ENCODE measurements at places on chromosomes 2 and 18.

- no peak for DNase-seq
Observed at GRCh38 chr2:187862715-187863114, 308.5 kb upstream of the TFPI start.

DNA sequence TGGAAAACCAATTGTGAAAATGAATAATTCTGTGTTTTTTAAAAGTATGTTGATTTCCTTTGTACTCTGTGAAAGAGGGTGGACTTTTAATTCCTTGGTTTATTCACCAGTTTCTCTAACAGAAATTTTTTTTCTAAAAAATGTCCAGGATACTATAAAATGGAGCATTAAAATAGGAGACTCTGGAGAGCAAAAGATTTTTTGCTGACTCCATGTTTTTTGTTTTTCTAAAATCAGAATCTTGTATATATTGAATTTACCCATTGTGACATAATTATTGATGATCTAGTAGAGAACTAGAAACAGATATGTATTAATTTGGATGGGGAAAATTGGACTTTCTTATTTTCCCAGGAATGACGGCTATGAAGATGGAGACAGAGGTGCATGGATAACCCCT lies 23.2 kb upstream of the EFEMP1 start:
- no peak for DNase-seq

DNA sequence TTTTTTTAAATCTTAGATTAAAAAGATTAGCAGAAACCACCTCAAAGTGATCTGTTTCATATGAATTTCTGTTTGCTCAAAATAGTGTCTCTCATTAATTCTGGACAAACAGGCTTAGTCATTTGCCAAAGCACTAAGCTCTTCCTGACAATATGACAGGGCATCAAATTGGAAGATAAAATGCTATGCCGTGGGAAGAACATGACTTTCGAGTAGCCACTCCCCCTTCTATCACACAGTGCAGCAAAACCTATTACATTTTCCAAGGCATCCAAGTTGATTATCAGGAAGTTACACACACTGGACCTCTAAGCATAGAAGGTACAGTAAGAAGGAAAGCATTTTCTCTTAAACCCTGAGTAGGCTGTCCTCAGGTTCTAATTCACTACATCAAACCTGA lies 89.5 kb downstream of the STK39 start:
- peak; percentile 48 for DNase-seq

DNA sequence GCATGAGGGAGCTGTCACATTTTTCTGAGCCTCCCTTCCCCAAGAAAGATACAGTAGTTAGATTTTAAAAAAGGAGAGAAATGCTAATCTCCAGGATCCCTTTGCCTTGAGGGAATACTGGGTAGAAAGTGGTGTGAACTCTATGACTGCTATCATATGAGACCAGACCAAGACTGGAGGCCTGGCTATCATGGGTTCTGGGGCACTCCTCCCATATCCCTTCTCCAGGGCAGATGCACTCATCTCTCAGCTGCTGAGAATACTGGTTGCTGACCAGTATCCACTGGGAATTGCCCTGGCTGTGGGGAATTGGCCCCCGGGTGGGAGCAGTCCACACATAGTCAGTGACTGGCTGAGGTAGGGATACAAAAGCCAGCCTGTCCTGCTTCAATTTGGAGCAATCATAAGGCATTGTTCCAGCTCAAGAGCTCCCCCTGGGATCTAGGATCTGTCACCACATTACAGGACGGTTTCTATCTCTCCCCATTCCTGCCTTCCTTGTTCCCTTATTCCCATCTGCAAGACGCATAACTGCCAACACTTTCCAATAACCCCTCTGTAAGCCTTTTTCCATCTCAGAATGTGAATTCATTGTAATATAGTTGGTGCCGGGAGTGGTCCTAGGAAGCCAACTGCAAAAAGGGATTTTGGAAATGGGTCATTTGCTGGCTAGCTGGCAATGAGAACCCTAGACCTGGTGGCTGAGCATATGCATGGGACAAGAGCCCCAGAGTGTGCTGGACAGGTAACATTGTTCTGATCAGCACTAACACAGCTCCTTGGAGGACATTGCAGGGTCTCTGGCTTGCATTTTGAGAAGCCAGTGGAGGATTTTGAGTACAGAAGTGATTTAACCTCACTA lies 35.4 kb upstream of the REEP1 start:
- peak; percentile 63 for DNase-seq

DNA sequence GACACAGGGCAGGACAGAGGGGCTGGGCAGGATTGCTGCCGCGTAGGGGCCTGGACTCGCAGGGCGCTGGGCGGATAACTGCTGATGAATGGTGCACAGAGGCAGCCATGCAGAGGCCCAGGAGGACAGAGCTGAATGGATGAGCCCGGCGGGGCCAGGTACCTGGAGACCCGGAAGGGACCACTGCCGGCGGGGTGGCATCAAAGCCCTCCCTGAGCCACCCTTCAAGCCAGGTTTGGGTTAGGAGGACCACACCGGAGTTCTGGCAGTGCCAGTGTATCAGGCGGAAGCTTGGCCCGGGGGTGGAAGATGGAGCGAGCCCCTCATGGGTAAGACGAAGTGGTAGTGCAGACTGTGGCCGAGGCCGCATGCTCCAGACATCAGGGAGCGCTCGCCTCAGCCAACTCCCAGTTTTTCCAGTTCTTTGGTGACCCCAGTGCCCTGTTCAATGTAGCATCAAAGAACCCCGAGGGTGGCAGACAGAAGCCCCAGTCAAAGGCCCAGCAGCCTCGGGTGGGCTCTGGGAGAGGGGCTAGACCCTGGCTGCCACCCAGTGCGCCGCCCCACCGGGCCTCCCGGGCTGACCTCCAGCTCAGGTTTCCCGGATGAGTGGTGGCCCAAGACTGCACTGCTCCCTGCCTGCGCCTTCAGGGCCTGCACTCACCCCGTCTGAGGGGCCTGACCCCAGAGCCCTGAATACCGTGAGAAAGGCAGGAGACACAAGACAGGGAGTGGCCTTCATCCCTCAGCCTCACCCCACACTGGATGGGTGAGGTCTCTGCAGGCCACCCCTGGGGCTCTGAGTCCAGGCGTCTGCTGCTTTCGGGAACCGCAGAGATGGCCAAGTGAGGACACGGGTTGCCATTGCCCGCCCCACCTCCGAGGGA lies 50.9 kb downstream of the ACAA2 start:
- DNase-seq, result no peak

DNA sequence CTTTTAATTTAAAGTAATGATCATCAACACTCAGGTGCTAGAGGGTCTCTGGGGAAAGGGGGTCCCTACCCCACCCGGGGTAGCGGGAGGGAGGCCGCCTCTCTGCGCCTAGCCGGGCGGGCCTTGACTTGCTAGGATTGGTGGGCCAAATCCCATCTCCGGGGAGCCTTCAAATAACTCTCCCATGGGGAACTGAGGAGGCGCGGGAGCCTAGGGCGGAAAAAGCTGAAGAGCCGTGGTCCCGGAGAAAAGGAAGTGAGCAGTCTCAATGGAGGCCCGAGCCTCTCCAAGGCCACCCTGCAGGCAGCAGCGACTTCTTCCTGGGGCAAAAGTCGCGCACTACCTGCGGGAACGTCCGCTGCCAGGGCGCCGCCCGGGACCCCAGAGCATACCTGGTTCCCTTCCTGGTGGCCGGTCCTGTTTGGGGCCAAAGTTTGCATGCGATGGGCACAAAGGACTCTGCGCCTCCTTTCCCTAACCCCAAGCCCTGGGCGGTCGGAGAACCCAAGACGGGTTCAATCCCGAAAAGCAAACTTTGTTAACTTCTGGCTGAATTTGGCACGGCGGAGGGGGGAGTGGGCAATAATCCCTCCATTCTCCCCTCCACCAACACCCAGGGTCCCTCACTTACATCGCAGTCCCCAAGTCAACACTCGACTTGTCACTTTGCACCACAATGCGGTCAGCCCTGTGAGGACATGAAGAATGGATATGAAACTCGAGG lies 13.6 kb downstream of the EN1 start:
- DNase-seq, result no peak

- no peak for DNase-seq
Observed at GRCh38 chr2:197795277-197795676, 9.1 kb upstream of the PLCL1 start.

- no peak for DNase-seq
Observed at GRCh38 chr18:48098538-48098937, 168.1 kb upstream of the SMAD2 start.

DNA sequence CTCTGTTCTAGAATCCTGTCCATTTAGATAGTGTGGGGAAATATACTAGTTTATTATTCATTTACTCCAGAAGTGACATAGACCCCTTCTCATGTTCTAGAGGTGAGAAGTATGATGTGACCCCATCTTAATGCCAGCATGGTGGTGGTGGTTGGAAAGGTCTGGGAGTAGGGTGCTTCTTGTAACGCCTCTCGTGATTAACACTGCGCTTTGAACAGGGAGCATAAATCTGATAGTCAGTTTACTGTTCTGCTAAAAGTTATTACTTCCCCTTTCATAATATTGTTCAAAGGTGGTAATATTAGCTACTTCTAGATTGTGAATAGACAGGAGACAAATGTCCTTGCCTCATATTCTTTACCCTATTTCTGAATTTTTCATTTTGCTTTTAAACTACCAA lies 35.6 kb downstream of the EHBP1 start:
- no peak for DNase-seq

GRCh38 chr18:62569081-62569655 lies 46.3 kb downstream of the ZCCHC2 start:
- no peak for DNase-seq

DNA sequence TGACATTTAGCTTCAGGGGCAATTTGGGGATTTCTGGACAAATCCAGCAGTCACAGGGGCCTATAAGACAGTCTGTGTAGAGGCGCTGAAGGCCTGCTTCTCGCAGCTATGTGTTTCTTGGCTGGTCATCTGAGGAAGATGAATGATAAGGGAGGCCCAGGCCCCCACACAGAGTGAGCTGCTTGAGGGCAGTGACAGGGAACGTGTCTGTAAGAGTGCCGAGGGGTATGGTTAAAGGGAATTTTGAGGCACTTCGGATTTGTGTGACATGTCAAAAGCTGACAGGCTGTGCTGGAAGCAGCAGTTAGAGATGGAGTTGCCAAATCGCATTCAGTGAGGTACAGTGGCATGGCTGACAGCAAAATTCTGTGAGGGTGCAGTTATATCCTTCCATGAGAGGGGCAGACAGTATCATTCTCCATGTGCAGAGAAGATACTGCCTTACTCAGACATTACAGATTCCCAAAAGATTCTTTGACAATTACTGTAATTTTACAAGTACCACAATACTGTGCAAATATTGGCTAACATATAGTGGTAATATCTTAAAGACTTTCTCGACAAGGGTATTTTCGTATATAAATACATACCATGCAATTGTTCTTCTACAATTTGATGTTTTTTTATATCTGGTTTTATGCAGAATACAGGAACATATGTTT lies 74.0 kb downstream of the CERS6 start:
- no peak for DNase-seq

- no peak for DNase-seq
Observed at GRCh38 chr2:60557486-60557864, 4.0 kb upstream of the BCL11A start.

- peak; percentile 21 for DNase-seq
Observed at GRCh38 chr18:26487437-26487836, 60.9 kb downstream of the KCTD1 start.

- peak; percentile 53 for DNase-seq
Observed at GRCh38 chr2:8976442-8977259, 26.8 kb downstream of the MBOAT2 start.

- peak; percentile 25 for DNase-seq
Observed at GRCh38 chr2:107338059-107338458, 452.1 kb upstream of the ST6GAL2 start.

DNA sequence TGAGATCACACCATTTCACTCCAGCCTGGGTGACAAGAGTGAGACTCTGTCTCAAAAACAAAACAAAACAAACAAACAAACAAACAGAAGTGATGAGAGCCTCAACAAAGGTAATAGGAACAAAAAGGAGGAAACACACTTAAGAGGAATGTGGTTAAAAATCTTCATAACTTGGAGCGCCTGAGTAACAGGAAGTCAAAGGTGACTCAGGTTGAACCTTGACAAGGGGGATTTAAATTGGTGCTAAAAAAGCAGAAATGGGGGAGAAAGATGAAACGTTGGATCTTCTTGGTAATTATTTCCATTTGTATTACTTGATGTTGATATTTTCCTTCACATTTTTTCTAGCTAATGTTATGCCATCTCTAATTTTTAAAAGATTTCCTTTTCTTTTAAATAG lies 318.5 kb upstream of the TCF4 start:
- no peak for DNase-seq

DNA sequence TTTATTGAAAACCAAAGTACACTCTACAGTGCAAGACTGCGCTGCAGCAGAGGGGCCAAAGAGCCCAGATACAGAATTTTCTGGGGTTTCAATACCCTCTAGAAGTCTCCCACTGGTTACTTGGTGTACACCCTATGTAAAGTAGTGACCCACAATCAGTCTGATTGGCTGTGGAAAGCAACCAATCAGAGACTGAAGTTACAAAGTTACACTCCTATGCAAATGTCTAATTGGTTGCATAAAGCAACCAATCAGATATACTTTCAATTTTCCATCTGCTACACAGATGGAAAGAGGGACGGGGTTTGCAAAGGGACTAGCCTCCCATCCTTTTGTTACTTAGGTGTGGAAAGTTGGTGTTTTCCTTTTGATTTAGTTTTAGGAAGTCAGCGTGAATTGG lies 198.9 kb upstream of the SH3BP4 start:
- no peak for DNase-seq

DNA sequence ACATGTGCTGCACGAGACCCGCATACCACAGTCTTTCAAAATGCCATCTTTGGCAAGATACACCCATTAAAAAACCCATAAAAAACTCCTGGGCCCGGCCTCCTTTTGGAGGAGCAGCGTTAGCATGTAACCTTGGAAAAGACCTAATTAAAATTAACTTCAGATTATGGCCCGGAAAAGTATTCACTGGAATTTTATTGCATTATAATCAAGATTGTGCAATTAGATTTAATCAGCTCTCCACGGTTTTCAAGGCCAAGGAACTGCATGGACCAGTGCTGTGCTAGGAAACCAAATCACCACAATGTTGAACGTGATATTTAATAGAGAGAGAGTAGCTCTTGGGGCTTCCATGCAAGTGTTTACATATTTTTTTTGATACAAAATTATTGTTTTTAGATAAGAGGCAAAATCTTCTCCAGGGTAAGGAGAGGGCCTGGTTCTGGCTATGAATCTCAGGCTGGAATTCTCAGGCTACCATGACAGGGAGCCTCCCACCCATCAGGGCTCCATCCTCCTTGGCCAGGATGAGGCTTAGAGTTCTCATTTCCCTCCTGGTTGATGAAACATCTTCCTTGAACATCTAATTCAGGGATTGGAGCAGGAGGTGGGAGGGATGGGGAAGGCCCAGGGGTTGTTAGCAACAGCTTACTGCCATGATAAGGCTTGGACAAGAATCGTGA lies 82.0 kb upstream of the TTC39C start:
- DNase-seq, result no peak

GRCh38 chr2:164655750-164656149 lies 34.5 kb upstream of the GRB14 start:
- DNase-seq, result peak; percentile 50

GRCh38 chr2:120947982-120948661 lies 212.5 kb downstream of the GLI2 start:
- no peak for DNase-seq

DNA sequence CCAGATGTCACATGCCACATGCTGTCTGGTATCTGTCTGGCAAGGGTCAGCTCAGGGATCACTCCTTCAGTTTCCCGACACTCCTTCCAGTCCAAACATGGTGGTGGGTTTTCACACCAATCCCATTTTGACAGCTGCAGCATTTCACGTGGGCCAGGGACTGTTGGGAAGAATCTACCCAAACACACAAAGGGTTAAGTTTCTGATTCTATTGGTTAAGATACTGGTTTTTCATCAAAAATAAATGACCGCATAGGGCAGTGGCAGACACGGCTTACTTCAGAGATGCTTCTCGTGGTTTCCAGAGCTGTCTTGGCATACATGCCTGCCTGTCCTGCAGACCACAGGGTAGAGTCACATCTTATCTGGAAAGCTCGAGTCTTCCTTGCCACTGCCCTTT lies 79.7 kb downstream of the PSMG2 start:
- no peak for DNase-seq

Measured in fibroblast of pulmonary artery (primary cell).